ENCODE measurements at places on chromosomes 3 and 15. TPM values are rescaled to one million over a fixed set of nuclear protein-coding genes. Genes with fewer than 3 reads are reported as not detected.

CCDC13 gene
- polyA plus RNA-seq = 0.75 TPM

ITGB5 gene
- 2.0 TPM for polyA plus RNA-seq

GRCh38 chr15:94547711-94548110 lies 316.4 kb downstream of the MCTP2 start:
- no peak overlapping the region for H3K4me3 ChIP-seq
- H3K27me3 ChIP-seq = peaks cover 30% of the 10 kb centered on the region
- no peaks in the 10 kb centered on the region for H3K4me1 ChIP-seq

HEG1 gene
- polyA plus RNA-seq = 1.5 TPM

- no peak for DNase-seq
- peaks cover 4% of the 10 kb centered on the region for H3K4me1 ChIP-seq
- H3K27ac ChIP-seq = no peak overlapping the region
- H3K27me3 ChIP-seq = no peaks in the 10 kb centered on the region
Measured at GRCh38 chr3:125107861-125108567, 52.2 kb upstream of the HEG1 start.

- no peak for DNase-seq
- H3K4me1 ChIP-seq = no peaks in the 10 kb centered on the region
- no peak overlapping the region for H3K4me3 ChIP-seq
- no peaks in the 10 kb centered on the region for H3K36me3 ChIP-seq
- H3K27me3 ChIP-seq = no peaks in the 10 kb centered on the region
Measured at GRCh38 chr3:60365360-60365759, 885.9 kb downstream of the FHIT start.
